ENCODE measurements at places on chromosomes 5 and 9.
A peak's percentile ranks its signal among the peaks of the same experiment; 100 is the strongest.

DNA sequence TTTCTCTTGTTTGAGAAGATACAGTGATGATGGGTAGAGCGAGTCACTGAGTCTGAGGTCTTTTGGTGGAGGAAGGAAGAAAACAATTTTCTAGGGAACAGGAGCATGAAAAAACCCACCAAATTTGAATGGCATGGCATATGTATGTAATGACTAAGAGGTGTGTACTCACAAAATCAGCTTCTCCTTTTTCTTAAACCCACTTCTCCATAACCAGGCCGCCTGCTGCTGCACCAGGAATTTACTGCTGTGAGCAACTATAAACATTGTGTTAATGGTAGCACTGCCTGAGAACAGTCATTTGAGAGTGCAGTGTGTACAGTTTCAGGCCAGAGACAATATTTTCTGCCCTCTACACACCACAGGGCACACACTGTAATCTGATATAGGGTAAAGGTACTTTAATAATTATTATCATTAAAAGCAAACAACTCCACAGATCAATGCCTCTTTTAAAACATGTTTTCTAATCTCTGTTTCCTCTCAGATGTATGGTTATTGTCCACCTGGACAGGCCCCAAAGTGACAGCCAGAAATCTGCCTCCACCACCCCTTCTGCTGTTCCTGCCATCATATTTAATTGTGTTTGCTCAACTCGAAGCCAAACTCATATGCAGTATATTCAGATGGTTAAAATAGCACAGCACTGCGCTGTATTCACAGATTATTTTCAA is 241.6 kb downstream of the KIAA0825 start:
- DNase-seq, result no peak

DNA sequence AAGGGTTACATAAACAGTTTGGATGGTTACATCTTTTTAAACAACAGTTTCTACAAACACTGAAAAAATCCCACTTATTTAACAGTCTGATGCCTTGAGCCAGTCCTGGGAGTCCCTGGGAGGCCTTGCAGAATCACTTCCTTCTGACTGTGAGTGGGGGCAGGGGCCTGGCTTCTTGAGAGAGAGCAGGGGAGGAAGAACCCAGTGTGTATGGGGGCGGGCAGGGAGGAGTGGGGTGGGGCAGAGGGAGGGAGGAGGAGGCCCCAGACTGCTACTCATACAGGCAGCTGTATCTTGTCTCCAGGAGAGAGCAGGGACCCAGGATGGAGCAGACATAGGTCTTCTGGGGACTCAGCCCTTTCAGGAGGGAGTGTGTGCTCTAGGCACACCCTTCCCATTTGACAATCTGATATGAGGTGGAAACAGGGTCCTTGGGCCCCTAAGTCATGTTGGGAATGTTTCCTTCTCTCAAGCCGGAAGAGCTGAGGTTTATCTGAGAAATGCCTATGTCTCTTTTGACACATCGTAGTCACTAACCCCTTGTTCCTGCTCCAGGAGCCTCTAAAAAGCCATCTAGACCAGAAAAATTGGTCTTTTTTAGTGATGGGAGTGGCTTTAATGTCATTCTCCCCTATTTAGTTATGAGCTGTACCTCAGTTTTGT is 52.8 kb downstream of the IRF1 start:
- peak; percentile 75 for DNase-seq

GRCh38 chr9:132595319-132595718 is 12.9 kb downstream of the BARHL1 start:
- no peak for DNase-seq

DNA sequence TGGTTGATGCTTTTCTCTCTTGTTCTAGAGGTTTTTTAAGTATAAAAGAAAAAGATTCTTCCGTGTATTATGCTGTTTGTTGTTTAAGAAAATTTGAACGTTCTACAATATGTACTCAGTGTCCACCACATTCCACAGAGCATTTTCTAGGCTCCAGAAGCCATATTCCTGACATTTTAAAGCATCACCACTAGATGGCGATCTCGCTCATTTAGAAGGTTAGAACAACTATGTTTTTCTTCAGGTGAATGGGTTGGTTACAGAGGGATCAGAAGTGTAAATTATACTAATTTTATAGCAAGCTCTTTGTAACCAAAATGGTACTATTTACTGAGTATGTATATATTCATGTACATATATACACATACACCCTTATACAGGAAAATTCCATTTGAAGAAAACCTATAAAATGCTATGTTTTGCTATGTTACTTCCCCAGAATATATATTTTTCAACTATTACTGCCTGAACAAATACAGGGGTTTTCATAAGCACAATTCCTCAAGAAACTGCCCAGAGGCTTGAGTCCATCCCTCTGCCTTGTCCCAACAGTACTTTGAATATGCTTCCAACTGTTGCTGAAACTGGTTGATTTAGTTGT is 284.3 kb downstream of the CCDC171 start:
- DNase-seq, result peak; percentile 46
